ENCODE measurements at places on chromosomes 1 and 21.

GRCh38 chr1:157696966-157697628, 3.5 kb downstream of the FCRL3 start:
- no peak for DNase-seq

GRCh38 chr1:53919675-53920066, 25.7 kb downstream of the DIO1 start:
- no peak for DNase-seq

DNA sequence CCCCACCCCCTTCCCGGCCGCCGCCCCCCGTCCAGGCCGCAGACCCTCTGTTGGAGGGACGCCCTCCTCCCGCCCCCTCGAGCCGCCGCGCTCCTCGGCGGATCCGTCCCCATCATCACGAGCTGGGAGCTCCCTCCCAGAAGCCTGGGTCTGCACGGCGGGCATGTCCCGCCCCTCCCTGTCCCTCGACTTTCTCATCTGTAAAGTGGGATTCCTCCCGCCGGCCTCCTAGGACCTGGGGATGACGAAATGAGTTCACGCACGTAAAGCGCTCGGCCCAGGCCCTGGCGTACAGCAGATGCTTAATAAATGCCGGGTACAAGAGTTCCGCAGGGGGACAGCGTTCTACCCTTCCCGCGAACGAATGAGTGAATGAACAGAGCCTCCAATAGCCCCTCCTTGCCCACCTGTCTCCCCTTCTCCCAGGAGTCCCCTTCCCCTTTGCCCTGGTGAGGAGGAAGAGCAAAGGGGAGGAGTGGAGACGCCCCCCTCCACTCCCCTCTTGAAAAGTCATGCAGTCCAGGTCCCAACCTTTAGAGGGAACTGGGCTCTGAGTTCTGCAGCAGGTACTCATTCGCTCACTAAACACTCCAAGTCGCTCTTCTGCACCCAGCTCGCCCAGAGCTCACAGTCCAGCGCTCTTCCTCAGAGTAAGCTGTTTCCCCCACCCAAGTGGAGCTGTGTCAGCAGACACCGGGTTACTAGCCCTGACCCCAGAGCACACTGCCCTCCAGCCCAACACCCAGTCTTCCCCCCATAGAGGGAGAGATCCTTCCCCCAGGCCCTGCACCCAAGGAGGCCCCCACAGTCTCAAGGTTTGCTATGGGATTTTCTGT, 16.8 kb downstream of the RAP1GAP start:
- no peak for DNase-seq

GRCh38 chr1:1167398-1167821, 6.3 kb upstream of the TTLL10 start:
- no peak for DNase-seq

DNA sequence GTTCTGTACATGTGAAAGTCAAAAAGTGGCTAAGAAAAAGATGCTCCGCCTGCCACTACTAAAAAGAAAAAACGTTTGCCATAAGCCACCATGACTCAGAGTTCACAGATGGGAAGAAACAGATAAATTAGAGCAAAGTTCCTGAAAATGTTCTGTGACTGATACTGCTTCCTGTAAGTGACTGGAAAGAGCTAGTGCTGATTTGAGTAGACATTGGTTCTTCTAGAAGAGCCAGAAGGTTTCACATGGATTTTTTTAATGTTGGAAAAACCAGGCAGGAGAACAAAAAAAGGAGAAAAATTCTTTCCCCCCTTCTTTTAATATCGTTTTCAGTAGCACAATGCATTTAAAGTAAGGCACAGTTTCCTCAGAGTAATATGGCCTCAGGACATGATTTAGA, 221.4 kb downstream of the HLX start:
- no peak for DNase-seq

- DNase-seq, result peak; percentile 47
These were observed 139.1 kb downstream of the TSEN15 start for GRCh38 chr1:184190616-184191015.

DNA sequence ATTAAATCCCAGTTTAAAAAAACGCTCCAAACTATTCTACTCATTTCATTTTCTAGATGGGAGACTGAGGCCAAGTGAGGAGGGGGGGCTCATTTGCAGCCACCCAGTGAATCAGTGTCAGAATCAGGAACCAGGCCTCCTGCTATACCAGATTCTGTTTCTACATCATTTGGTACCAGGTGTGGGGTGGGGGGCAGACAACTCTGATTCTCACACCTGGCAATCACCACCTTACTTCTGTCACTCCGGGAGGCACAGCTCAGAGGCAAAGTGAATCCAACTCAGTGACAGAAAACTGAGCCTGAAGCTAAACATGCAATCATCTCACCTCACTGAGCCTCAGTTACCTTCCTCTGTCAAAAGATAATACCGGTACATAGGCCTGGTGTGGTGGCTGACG, 23.5 kb upstream of the ID3 start:
- no peak for DNase-seq

GRCh38 chr1:153659656-153660055, 1.2 kb downstream of the SNAPIN start:
- DNase-seq, result no peak

DNA sequence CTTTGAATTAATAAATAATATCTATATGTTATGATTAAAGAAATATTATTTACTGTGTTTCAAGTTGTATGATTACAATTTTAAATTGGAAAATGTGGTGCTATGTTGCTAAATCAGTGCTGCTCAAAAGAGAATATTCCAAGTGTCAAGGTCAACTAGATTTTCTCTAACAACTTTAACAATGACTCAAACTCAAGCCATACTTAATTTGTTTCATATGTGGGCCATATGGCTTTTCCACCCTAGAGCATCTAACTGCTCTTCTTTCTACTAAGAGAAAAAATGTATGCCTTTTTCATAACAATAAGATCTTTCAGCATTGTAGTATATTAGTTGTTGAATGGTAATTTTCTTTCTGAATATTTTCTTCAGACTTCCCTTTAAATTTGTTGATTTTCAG, 8.3 kb upstream of the SYT14 start:
- DNase-seq, result no peak

- no peak for DNase-seq
These were observed 25.9 kb downstream of the CD53 start for GRCh38 chr1:110898734-110899457.

DNA sequence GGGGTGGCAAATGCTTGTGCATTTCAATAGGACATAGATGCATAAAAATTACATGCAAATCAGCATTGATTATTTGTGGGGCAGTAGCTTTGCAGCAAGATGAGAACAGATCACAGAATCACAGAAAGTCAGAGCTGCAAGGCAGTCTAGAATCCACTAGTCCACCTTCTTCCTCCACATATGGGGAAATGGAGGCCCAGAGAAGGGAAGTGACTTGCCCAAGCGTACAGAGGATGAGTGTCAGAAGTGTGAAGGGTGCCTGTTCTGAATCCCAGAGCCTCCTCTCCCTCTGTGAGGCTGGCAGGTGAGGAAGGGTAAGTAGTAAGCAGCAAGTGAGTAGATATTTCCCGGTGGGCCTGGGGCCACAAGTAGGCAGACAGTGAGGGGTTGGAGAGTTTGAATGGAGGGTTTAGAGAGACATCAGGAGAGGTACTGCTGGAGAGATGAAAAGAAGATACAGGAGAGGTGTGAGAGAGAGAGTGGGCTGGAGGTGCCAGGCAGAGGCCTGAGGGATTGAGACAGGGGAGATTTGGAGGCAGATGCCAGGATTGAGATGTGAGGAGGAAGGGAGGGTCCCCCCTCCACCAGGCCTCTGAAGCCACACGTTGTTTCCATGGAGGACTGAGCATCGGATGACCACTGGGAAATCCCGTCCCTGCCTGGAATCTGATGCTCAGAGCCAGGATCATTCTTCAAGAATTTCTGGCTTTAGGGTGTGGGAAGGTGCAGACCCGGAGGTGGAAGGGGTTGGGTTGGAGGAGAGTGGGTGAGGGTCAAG, 4.8 kb upstream of the MYOG start:
- no peak for DNase-seq

- DNase-seq, result no peak
These were observed 4.0 kb downstream of the RNF11 start for GRCh38 chr1:51240084-51240483.

DNA sequence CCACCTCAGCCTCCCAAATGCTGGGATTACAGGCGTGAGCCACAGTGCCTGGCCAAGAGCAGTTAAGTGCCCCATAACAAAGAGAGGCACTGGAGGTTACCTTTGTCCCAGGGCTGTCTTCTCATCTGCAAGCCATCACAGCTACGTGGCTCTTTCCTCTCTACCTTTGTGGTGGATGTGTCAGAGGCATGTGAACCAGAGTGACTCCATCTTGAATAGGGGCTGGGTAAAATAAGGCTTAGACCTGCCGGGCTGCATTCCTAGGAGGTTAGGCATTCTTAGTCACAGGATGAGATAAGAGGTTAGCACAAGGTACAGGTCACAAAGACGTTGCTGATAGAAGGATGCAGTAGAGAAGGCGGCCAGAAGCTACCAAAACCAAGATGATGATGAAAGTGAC, 59.4 kb upstream of the POU2F1 start:
- no peak for DNase-seq

GRCh38 chr1:87904651-87905050, 576.0 kb downstream of the LMO4 start:
- DNase-seq, result no peak

DNA sequence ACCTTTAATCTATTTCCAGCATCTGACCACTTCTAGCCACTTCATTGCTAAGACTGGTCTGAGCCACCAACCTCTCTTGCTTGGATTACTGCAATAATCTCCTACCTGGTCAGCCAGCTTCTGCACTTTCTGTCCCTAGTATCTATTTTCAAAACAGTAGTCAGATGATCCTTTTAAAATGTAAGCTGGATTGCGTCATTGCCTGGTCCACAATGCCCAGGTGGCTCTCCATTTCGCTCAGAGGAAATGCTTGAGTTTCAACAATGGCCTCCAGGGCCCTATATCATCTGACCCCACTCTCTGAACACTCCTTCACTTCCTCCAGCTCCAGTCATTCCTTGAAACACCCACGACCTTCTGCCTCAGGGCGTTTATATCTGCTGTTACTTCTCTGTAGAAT, 2.3 kb downstream of the FYB2 start:
- no peak for DNase-seq

- no peak for DNase-seq
These were observed 2.0 kb downstream of the TNFSF18 start for GRCh38 chr1:173048621-173049321.

GRCh38 chr1:212067787-212068186, 32.2 kb downstream of the DTL start:
- no peak for DNase-seq

DNA sequence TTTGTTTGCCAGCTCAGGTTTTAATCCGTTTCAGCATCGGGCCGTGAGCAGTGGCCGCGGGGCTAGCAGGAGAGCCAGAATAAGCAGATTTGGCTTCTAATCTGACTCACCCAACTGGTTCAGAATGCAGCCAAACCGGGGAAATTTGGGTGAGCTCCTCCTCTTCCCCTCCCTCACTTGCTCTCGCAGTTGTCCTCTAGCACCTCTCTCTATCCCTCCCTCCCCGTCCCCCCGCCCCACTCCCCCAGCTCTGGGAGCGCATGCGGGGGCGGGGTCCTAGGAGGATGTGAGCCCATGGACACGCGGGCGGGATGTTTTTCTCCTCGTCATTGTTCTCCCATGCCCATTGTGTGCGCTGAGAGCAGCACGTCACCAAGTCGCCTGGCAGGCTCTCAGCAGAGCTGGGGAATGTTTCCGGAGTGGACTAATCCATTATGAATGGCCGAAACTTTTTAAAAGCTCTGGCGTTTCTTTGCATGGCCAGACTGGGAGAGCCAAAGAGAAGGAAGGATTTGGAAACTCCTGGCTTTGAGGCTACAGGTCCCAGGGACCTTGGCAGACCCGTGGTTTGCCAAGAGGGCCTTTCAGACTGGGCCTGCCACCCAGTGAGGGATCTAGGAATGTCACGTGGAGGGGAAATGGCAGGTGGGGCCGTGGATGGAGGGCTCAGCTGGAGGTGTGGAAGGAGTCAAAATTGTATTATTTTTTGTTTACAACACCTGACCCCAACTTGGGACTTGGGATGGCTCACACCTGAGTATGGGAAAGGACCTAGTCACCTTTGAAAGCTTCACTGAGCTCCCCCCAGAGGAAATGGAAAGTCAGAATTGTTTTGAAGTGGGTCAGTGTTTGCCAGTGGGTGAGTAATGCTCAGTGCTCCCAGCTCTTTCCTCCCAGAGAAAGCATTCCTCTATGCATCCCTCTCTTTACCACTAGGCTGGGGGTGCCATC, 39.2 kb downstream of the CDK18 start:
- peak; percentile 65 for DNase-seq

- no peak for DNase-seq
These were observed 988.8 kb upstream of the TMPRSS15 start for GRCh38 chr21:19392390-19392789.

DNA sequence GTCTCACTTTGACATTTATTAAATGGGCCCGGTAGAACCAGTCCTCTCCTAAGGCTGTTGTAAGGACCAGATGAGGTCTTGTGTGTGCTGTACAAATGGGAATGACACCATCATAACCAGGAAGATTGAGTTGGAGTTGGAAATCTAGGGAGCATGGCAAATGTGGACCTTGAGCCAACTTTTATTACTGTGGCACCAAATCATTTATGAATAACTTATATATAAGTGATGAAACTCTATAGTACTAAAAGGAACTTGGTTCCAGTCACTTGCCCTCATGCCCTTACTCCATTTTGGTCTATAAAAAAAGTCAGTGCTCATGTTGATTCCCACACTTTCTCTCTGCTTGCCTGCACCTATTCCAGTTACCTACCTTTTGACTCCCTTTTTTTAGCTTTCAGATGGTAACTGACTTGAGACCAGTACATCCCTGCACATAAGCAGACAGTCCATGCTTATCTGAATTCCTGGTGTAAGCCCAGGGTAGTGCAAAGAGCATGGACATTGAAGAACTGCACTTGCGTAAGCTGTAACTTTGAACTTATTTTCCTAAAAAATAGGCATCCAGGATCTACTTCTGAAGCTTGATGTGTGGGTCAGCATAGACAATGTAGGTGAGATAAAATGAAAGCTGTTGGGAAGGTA, 210.6 kb downstream of the PBX1 start:
- DNase-seq, result no peak

- DNase-seq, result no peak
These were observed 5.1 kb downstream of the LMNA start for GRCh38 chr1:156119503-156120209.

GRCh38 chr1:208781391-208782045, 537.3 kb upstream of the PLXNA2 start:
- DNase-seq, result no peak

GRCh38 chr1:157700305-157700704, 264 bp downstream of the FCRL3 start:
- no peak for DNase-seq

DNA sequence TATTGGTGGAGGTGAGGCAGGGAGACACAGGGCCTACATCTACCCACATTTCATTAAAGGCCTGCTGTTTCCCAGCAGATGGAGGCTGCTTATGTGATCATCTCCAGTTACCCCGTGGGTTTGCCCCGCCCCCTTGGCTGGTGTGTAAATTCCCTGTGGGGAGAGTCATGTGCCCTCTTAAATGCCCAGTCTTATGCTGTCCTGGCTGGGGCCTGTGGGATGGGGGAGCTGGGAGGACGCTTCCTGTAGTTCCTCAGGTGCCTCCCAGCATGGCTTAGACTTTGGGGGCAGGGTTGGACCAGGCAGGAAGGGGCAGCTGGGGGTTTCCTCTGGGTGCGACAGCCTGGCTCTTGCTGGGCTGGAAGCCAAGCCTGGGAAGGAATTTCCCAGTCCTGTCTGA, 15.5 kb upstream of the CITED4 start:
- DNase-seq, result no peak

Data from NCI-H2227 treated with DMSO at 0.1 percent for 48 hours (cell line).